Smooth muscle cell of the brain vasculature (primary cell): ENCODE measurements at places on chromosomes 2 and 18.

DNA sequence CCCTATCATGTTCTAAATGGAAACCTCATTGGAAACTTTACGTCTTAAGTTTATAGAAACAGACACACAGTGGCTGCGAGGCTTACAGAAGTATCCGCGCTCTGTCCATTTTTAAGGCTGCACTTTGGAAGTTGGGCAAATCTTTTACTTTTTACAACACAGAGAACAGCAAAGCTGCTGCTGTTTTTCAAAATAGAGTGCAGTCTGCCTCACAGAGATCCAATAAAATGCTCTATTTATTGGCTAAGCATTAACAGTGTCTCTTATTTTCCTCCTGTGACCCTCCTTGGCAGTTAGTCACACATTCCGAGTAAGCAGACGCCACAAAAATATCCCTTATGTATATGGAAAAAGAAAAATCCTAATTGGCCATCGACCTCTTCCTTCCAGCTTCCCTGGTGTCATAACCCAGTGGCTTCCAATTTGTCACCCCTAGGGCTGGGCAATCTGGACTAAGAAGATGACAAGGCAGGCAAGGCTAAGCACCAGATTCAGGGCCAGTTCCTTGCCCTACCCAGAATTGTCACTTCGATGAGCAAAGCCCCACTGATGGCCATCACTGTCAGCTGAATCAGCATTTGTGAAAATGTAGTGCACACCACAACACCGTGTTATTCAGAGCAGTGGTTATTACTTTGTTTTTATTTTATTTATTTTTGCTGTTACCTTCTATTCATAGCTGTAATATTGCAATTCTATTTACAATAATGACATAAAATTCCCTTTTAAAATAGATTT, 47.7 kb upstream of the MEIS1 start:
- no peak for DNase-seq

- no peak for DNase-seq
These were observed 136.2 kb downstream of the CCDC178 start for GRCh38 chr18:33304277-33304676.

DNA sequence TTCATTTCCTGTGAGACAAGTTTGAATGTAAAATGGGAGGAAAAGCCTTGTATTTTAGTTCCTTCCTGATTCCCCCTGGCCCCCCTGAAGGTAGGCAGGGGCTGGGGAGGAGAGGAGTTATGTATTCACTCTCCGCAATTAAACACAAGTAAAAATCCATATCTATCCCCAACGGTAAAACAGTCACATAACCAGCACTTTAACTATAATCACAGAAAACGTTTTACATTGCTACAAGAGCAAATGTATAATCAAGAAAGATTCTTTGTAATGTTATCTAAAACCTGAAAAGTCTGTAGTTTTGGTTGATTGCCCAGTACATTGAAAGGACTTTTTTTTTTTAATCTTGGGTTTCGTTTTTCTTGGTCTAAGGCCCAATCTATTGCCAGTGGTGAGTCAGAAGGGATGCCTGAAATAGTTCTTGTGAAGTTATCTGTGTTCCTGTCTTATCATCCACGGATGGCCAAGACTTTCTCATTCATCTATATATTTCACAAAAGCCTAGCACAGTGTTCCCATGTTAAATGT, 34.5 kb upstream of the CCNYL1 start:
- DNase-seq: no peak

DNA sequence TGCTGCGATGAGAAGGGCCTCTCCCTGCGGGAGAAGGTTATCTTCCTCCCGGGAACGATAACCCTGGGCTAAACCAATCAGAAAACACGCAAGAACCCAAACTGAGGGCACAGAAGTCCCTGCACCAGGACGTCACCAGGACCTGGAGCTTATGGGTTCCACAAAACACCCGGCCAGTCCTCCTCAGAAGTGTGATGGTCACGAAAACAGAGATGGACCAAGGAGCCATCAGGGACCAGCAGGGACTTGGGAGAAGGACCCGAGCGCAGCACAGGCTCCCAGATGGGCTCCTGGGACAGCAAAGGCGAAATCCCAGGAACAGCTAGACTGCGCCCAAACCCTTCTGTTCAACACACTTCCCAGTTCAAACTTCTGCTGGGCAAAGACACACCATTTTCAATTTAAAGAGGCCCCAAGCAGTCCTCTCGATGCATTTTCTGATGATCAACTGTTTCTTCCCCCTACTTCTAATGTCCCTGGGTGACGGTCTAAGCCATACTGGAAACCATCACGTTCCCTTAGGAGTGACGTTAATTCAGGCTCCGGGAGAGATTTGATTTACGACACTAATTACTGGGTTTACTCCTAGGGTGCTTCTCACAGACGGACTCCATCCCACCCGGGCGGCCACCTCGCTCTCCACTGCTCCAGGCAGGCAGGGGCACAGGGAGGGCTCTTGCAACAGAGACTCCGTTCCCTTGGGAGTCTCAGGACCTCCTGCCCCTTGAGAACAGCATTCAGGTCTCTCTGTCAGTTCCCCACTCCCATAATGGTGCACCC, 29.2 kb downstream of the ZNF516 start:
- DNase-seq: no peak

GRCh38 chr18:51028201-51028805, 1.7 kb upstream of the SMAD4 start:
- DNase-seq: no peak

DNA sequence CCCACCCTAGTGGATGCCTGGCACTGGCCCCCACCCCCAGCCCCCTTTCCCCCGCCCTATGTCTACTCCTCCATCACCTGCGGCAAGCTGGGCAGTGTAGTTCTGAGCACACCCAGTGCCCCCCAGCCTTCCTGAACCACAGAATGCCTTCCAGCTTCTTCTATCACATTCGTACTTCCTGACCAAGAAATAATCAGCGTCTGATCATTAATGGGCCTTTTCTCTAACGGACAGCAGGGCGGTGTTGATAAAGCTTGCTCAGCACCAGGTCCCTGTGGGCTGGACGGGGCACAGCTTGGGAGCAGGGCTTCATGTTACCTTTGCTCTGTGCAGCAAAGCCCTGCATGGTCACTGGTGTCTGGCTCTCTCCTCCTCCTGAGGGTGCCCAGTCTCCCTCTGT, 15.4 kb downstream of the UXS1 start:
- DNase-seq: no peak

- no peak for DNase-seq
These were observed 138.4 kb downstream of the OTX1 start for GRCh38 chr2:63189026-63189425.
